SK-N-SH treated with all-trans-retinoic acid at 6 μM for 48 hours (cell line): ENCODE measurements at places on chromosomes 3 and 15.

GRCh38 chr15:48388910-48389309 is 57.7 kb downstream of the DUT start:
- ATAC-seq, result no peak

DNA sequence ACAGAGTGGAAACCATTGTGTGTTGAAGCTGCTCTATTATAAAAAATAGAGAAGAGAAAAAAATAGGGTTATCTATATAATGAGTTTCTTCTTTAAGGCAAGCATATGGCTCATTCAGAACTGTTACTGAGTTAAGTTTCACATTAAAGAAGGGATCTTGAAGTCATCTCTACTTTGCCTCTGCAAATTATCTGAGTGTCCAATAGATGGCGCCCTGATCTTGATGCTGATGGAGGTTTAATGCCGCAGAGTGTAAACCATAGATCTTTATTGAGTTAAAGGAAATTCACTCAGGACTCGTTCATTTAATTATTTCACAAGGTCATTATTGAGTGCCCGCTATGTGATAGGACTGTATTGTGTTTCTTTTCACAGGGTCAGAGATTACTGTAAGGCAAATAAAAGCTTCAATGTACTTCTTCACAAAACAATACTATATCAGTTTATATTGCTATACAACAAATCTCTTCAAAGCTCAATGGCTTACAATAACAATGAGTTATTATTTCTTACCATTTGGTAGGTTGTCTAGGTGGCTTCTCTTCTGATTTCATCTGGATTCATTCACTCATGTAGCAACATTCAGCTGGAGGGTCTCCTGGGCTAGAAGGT is 171.4 kb downstream of the NSUN3 start:
- peak; percentile 91 for ATAC-seq

DNA sequence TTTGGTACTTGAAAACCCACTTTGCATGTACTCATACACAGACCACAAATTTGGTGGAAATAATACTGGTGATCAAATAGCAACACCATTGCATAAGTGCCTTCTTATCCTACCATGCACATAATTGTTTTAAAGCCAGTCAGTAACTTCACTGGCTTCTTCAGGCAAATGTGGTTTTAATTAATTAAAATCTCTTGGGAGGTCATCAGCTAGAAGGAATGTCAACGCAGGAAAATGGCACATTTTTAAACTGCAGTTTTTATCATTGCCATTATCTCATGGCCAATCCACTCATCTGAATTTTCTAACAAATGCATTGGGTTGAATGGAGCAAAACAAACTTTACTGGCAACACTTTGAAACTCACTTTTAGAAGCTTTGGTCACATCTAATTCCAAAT is 105.7 kb upstream of the ZPLD1 start:
- no peak for ATAC-seq

DNA sequence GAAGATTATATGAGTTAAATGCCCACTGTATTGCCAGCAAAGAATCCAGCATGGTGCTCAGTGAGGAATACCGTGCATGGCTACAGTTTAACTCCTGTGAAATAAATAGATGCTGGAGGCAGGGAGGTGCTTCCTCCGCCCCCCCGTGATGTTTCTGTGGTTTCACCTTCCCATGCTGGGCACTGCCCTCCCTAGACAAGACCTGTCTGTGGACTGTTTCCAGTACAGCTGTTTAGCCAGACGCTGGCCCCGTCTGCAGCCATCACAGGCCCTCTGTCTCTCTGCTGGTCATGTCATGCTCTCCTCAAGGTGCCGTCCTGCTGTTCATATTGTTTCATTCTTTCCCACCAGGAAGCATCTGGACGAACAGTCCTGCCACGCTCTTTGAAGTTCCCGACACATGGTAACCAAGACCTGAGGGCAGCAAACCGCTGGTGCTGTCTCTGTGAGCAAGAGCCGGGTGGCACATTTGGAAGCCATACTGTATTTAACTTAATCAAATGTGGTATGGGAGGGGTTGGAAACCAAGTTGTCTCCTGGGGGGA is 31.4 kb downstream of the GOLGA8S start:
- no peak for ATAC-seq

GRCh38 chr3:155356594-155357370 is 63.3 kb upstream of the STRIT1 start:
- ATAC-seq, result peak; percentile 41; the same call in 1 of the 3 replicates

DNA sequence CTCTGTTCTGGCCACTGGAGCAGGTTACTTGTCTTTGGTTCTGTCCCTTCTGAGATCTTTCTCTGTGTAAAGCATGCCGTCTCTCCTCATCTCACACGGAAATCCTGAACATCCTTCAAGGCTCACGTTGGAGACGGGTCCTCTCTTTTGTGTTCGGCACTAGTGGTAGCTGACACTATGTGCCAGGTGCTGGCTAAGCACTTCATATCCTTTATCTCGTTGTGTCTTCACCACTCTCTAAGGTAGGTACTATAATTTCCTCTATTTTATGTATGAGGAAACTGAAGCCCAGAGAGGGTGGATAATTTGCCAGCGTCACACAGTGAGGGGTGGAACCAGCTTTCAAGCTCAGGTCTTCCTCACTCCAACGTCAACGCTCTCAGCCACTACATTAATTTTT is 1.2 kb downstream of the IFT122 start:
- ATAC-seq, result no peak

GRCh38 chr15:81302701-81303109 is 21.2 kb downstream of the STARD5 start:
- ATAC-seq, result no peak

DNA sequence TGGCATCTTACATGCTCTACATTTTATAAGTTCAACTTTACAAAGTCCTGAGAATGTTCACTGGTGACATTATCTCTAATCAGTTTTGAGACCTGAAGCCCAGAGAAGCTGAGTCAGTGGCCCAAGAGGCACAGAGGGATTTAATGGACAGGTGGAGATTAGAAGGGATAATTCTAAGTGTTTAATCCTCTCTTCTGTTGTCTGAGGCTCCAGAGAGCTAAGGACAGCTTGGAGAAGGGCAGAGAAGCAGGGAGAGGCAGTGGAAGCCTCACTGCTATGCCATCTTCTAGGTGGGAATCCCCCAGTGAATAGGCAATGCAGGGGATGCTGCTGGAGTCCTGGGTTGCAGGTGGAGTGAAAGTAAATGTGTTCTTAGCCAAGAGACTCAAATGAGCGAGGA is 369.4 kb upstream of the SLCO3A1 start:
- no peak for ATAC-seq

- ATAC-seq, result no peak
These were observed 41.2 kb downstream of the KLF13 start for GRCh38 chr15:31367730-31368344.

DNA sequence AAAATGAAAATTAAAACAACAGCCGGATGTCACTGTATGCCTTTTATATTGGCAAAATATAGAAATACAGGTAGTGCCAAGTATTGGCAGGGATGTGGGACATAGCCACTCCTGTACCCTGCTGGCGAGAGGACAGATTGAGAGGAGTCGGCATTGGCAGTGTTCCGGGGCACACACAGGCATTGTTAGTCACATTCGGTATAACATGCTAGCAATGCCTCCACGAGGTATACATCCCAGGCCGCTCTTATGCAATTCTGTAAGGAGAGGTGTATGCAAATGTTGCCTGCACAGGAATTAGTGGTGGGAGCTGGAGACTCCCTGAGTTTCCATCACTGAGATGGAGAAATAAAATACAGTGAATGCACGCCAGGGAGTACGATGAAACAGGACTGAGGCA is 99.4 kb upstream of the DLG1 start:
- ATAC-seq, result no peak

DNA sequence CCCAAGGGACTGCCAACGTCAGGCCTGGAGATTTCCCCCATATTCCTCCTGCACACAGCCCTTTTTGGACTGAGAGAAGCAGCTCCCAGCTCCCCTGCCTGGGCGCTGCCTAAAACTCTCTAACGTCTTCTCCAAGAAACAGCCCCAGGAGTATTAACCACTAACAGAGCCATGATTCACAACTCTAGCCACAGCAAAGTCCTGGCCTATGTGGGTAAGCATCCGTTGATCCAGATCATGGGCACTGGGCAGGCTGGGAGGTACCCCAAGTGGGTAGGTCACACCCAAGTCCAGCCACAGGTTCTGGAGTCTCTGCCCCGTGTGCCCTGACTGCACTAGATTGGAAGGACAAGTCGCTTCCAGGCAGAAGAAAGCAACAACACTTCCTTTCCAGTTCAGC is 31.9 kb downstream of the NBEAL2 start:
- no peak for ATAC-seq

DNA sequence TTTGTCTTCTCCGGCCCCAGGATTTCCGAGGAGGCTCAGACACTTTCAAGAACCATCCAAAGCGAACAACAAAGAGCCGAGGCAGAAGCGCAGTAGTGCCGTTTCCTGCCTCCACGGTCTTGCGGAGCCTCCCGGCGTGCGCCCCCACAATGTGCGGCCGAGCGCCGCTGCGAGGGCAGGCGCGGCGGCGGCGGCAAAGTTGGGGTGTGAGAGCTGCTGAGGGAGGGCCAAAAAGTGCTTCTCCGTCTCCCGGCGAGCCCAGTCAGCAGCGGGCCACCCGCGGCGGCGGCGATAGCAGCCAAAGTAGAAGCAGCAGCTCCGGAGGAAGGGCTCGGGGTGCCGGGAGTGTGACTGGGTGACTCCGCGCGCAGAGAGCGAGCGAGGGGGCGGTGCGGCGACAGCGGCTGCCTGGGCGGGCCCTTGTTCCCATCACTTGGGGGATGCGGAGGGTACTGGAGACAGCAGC is 749.1 kb downstream of the ROBO1 start:
- ATAC-seq, result peak; percentile 71

- ATAC-seq, result peak; percentile 28
These were observed 55.0 kb downstream of the FLNB start for GRCh38 chr3:58063022-58063815.

- ATAC-seq, result peak; percentile 53
These were observed 53.5 kb downstream of the WWTR1 start for GRCh38 chr3:149604125-149604875.

- ATAC-seq, result no peak
These were observed 9.4 kb downstream of the TP53BP1 start for GRCh38 chr15:43483297-43484128.

DNA sequence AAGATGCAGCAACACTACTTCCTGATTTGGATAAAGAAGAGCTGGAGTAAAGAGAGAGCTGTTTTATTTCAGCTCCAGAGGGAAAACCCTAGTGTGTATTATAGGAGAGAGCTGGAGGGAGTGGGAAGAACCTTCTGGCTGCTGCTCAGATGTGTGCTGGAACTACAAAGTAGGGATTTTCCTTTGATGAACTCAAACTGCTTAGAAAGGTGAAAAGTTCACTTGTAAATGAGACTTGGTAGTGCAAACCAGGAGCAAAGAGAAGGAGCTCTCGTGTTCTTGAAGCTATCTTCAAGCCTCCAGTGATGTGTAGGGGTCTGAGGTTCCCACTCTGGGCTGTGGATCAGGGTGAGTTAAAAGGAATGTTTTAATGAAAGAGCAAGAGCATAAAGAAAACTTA is 110.4 kb downstream of the EDEM1 start:
- ATAC-seq, result no peak

DNA sequence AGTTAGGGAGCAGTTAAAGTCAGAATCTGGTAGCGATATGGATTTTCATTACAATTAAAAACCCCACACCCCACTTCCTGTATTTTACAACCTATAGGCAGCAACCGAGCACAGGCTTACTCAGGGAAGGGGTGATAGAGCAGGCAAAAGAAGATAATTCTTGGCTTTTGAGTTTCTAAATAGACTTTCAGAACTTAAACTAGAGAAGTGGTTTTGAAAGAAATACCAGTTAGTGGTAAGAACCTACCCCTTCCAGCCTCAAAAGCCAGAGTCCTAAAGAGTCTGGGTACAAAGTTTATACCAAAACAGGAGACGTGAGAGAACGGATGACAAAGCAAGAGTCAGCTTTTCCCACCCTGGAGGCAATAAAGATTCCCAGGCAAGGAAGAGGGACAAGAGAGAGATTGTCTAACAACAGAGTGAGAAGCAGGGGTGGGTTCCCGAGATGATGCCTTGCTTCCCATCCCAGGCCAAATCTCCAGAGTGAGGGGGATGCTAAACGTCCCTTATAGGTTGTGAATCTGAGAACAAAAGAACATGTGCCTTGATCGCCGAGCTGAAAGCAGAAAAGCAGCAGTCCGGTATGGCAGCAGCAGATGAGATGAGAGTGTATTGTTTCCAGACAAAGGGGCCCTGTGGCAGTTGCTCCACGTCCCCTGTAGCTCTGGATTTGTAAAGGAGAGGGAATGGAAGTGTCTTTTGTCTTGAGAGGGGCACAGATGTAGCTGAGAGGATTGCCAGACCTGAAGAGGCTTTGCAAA is 36.8 kb downstream of the KLHL6 start:
- no peak for ATAC-seq

DNA sequence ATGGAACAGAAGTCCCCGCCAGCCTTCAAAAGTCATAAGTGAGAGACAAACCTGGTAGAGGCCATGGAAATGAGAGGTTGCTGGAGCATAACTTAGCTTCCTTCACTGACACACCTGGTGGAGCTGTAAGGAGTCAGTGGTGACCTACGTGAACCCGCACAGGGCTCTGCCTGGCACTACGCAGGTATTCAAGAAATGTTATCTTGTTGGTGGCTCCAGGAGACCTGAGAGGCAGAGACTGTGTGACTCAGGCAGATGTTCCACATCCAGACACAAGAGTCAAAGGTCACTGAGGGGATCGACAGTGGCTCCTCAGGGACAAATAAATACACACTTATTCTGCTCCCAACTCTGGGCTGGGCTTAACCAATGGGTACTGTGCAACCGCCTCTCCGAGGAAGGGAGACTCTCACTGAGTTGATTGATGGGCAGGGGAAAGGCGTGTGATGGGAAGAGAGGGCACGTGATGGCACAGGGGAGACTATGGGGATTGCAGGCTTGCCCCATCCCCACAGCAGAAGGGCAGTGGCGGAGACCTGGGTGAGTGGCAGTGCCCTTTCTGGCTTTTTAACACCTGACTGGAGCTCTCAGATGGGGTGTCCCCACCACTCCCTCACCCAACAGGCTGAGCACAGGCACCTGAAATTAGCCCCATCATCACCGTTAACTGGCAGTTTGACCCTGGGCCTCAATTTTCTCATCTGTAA is 111.7 kb upstream of the SMAD3 start:
- ATAC-seq, result no peak

- peak; percentile 58 for ATAC-seq
These were observed 4.6 kb upstream of the HACD3 start for GRCh38 chr15:65525622-65526021.

DNA sequence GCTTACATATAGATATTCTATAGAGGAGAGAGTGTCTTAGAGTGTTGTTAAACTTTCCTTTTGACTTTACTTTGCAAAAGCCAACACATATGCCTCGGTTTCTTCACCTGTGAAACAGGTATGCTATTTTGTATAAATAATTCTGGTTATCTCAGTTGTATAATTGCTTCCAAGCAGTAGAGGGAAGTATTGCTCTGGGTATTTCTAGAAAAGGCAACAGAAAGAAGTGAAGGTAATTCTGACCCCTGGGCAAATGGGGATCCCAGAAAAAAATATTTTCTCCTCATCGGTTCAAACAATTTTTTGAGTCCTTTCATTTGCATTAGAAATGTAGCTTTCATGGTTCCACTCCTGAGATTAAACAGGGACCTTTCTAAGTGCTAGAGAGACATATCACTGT is 216.5 kb upstream of the SEMA6D start:
- no peak for ATAC-seq
